NCI-H748 treated with DMSO at 0.1 percent for 48 hours (cell line): ENCODE measurements at places on chromosomes 12 and 14.
A peak's percentile ranks its signal among the peaks of the same experiment; 100 is the strongest.

DNA sequence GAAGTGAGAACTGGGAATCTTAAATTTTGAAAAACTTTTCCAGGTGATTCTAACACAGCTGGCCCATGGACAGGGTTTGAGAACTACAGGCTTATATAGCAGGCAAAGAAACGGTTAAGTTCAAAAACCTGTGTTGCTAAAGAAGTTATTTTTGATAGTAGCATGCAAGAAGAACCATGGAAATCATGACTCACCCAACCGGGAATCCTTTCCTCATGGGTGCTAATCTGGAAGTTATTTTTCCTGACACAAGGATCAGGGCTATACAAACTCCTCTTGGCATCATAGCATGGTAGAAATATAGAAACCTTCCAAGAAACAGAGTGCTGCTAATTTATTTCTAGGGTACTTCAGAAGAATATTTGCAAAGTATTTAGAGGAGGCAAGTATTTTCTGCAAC, 588.7 kb downstream of the CCER1 start:
- DNase-seq: no peak

- no peak for DNase-seq
Observed at GRCh38 chr14:36986407-36986806, 186.0 kb downstream of the SLC25A21 start.

DNA sequence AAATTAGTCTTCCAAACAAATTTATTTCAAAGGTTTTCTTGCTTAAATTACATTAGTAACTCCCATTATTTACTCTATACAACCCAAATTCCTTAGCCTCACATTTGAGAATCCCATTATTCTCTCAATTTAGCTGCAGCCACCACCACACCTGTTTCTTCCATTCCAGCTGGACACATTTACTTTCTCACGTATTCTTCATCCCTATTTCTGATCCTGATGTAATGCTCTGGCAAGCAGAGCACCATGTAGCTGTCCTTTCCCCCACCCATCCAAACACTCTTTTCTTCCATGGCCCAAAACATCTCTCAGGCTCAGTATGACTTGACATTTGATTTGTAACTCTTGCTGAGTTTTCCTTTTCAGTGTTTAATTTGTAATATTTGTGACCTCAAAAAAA, 240.2 kb upstream of the CLEC14A start:
- no peak for DNase-seq

- DNase-seq: no peak
Observed at GRCh38 chr14:23093991-23094665, 808 bp downstream of the ACIN1 start.

GRCh38 chr14:55340482-55340881, 69.3 kb downstream of the FBXO34 start:
- no peak for DNase-seq

DNA sequence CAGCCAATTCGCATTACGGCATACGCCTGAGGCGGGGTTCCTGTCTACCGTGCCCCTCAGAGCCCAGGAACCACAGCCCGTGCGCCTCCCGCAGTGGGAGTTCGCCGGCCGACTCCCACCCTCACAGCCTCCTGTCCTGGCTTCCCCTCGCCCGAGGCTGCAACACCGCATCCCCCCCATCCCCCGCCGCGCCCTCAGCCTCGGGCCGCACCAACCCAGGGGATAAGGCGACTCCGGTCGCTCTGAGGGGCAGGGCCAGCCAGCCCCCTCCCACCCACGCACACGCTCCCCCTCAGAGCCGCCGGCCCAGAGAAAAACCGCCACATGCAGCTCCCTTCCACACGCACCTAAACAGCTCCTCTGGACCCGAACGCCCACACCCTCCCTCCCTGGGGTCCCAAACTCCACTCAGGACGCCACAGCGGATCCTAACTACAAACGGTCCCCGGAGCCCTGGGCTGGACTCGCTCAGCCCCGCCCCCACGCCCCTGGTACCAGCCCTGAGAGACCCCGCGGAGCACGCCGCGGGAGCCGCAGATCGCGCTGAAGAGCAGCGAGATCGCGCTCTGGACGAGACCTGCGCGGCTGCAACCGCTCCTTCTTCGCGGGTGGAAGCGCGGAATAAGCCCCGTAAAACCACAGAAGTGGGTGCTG, at the start of gene C14orf39:
C14orf39 (minus strand) TSS at position 466 of the 654 bp plus-strand sequence. CDS start 985 bp downstream, outside the sequence.
- no peak for DNase-seq

GRCh38 chr12:131793243-131794022, 34.8 kb upstream of the MMP17 start:
- DNase-seq: no peak

DNA sequence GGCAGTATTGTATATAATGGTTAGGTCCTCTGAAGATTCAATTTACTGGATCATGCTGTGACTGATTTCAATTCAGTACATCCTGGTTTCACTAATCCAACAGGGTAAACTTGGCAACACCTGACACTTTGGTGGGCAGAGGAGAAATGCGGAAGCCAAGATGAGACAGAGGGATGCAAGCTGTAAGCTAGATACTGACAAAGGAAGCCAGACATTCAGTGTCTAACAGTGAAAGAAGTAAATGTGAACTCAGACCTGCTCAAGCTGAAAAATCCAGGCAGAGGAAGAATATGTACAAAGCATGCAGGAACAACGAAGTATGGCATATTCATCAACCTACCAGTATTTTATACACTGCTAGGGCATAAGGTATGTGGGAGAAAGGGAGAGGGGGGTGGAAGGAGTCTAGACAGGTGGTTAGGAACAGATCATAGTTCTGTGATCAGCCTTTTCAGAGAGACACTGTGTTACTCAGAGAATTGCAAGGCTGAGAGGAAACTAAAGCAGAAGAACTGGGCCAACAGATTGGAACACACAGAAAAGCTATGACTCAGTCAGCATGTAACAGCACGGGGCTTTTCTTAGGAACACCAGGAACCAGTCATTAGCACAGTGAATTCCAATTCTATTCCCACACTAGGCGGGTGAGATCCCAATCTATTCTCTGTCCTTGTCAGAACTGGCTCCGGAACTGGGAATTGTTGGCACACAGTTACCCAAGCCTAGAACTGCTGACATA, 40.3 kb downstream of the NELL2 start:
- no peak for DNase-seq

DNA sequence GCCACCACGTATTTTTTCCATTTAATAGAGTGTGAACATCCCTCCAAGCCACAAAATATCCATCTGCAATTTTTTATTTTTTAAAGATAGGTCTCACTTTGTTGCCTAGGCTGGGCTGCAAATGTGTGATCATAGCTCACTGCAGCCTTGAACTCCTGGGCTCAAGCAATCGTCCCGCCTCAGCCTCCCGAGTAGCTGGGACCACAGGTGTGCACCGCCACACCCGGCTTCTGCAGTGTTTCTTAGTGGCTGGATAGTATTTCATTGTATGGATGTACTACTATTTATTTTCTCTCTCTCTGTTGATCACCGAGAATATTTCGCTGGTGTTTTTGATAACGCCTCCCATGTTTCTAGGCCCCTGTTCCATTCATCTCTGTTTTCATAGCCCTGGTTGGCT, 17.5 kb downstream of the MLXIP start:
- no peak for DNase-seq

GRCh38 chr12:108166505-108166904, 37.4 kb downstream of the WSCD2 start:
- no peak for DNase-seq

DNA sequence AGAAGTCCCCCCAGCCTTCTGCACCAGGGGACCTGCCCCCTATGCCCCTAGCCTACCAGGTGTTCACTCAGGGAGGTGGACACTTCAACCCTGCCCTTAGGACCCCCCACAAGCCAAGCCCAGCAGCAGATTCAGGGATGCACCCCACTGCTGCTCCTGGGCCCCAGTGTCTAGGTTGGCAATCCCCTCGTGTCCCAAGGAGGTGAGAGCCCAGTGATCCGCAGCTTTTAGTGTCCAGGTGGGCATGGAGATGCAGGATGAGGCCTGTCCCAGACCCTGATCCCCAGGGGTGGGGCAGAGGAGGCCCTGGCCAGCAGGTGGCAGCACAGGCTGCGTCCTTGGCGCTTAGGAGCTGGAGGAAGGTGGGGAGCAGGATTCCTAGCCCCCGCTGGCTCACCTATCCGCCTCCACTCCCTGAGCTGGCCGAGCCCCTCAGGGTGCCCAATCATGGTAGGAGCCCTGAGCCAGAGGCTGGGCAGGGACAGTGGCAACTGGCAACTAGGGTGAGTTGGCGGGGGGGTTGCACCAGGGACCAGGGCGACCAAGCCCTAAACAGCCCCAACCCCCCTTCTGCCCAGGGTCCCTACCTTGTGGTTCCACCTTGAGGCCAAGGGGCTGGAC, 4.1 kb downstream of the CKB start:
- no peak for DNase-seq

GRCh38 chr12:116612436-116612835, 53.3 kb downstream of the MAP1LC3B2 start:
- DNase-seq: no peak

DNA sequence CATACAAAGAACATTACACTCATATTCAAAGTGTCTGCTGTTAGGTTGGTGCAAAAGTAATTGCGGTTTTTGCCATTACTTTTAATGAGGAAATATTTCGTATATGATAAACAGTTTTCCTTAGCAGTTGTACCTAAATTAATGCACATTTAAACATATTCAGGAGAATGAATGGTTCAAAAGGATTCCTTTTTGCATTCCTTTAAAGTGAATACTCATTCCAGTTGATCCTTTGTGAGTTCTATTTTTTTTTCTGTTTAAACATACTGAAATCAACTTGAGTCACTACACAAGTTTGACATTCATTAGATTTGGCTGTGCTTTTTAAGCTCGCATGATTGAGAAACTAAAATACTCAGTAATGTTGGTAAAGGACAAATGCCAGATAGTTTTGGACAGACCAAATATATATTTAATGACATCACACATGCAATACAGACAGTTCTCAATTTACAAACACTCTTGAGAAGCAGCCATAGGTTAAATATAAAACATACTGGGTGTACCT, 13.8 kb upstream of the SLC38A2 start:
- no peak for DNase-seq

DNA sequence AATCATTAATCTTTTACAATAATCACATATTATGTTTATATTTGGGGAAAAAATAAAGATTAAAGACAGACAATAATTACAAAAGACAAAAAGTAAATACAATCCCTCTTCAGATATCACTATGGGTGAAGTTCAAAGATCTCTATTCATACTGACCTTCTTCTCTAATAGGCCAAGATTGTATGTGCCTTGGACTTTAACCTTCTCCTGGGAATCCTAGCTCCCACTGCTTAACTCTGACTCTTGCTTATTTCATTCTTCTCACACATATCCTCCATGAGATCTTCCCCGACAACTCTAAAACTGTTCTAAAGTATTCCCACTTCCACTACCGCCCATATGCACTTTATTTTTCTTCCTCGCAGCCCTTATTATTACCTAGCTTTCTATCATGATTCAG, 83.8 kb downstream of the EEA1 start:
- no peak for DNase-seq

DNA sequence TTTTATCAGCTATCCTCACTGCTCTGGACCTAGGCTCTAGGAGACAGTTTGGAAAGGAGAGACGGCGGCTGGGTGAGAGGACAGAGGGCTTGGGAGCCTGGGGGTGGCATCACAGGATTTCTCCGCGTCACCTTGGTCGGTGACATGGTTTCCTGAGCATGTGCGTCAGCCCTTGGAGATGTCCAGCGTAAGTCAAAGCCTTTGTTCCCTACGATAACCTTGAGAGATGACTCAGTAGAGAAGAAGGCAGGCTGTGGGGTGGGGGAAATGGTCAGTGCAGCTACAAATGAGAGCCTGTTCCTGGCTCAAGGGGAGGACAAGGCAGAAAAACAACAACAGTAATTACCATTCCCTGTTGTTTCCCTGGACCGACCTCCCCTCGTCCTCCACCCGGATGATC, 90.2 kb upstream of the TBX3 start:
- DNase-seq: no peak

GRCh38 chr14:30159374-30159773, 231.7 kb upstream of the PRKD1 start:
- DNase-seq: no peak

- no peak for DNase-seq
Observed at GRCh38 chr12:68800294-68800693, 7.7 kb upstream of the MDM2 start.

- no peak for DNase-seq
Observed at GRCh38 chr12:24788886-24789285, 160.0 kb downstream of the BCAT1 start.

GRCh38 chr12:115223322-115223721, 539.3 kb upstream of the TBX3 start:
- DNase-seq: no peak

- no peak for DNase-seq
Observed at GRCh38 chr12:52254180-52254964, 20.1 kb upstream of the KRT86 start.

DNA sequence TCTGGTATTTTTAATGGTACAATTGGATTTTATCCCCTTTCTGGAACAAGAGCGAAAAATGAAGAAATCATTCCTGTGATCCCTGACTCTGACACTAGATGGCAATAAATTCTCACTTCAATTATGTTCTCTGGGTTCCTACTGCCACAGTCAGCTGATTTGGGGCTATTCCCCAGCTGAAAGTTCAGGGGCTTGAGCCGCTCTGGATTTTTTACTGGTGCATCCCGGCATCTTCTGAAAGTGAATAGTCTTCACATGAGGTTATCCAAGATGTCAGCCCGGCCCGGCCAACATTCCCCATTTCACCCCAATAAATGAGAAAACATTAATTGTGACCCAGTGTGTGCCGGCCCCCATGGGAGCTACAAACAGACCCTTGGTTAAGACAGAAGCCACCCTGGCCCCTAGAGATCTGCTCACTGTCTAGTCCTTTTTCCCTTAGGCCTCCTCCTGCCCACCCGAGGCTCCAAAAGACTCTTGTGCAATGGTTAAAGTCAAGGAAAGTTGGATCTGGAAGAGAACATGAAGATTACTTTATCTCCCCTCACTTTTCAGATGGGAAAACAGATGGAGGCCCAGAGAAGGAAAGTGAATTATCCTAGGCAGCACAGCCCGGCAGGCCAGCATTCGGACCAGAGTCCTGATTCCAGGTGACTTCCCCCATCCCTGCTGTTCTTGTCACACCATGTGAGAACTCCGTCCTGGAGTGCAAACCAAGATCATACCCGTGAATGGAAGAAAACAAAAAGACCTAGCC, 20.8 kb downstream of the CKAP4 start:
- DNase-seq: peak; percentile 50

GRCh38 chr12:88035907-88036289, 6.7 kb upstream of the C12orf50 start:
- DNase-seq: peak; percentile 21
